ENCODE measurements at places on chromosomes 5 and 9.

DNA sequence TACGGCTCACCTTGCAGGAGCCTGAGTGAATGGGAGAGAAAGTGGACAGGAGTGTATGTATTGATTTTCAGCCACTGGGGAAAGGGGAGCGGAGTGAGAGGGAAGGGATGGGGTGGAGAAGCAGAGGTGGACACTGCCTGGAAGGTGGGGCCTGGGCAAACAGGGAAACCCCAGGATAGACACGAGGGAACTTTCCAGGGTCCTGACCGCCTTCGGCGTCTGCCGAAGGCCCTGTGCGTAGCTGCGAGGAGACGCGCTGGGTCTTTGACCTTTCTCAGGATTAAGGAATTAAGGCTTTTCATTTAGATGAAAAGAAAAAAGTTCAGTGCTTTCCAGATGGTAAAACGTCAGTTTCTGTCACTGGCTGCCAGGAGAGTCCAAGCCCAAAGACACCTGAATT lies 134.6 kb upstream of the RAPGEF1 start:
- no peak for DNase-seq

GRCh38 chr5:109917966-109918365 lies 228.2 kb downstream of the MAN2A1 start:
- DNase-seq: no peak

DNA sequence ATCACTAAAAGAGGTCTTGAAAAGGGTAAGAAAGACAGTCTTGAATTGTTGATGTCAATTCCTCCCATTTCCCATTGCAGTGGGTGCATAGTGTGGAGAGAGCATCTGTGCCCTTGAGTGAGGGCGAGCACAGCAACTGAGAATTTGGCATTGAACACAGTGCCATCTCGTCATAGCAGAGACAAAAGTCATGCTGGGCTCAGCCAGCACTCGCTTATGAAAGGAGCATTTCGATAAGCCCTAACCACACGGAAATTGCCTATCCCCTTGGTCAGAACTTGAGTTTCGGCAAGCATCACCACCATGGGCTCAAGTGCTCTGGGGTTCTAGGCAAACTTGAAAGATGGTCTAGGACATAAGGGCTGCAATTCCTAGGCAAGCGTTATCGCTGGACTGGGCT lies 712.8 kb upstream of the CDH10 start:
- no peak for DNase-seq

- DNase-seq: no peak
These were observed 2.5 kb downstream of the SH3TC2 start for GRCh38 chr5:149060325-149060724.

DNA sequence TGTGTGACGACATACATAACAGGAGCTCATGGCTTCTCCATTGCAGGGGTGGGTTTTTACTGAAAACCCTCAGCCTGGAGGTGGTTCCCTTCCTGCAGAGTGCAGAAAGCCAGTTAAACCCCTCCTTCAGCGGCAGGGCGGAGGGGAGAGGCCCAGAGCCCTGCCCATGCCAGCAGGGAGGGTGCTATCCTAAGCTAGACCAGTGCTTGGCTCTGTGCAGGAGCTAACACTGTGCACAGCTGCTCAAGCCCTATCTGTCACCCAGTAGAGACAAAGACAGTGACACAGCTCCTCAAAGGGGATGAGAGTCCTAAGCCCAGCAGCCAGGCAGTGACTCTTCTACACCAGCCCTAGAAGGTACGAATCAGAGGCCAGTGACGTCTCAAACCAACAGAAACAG lies 70.0 kb upstream of the ZSWIM6 start:
- DNase-seq: no peak

DNA sequence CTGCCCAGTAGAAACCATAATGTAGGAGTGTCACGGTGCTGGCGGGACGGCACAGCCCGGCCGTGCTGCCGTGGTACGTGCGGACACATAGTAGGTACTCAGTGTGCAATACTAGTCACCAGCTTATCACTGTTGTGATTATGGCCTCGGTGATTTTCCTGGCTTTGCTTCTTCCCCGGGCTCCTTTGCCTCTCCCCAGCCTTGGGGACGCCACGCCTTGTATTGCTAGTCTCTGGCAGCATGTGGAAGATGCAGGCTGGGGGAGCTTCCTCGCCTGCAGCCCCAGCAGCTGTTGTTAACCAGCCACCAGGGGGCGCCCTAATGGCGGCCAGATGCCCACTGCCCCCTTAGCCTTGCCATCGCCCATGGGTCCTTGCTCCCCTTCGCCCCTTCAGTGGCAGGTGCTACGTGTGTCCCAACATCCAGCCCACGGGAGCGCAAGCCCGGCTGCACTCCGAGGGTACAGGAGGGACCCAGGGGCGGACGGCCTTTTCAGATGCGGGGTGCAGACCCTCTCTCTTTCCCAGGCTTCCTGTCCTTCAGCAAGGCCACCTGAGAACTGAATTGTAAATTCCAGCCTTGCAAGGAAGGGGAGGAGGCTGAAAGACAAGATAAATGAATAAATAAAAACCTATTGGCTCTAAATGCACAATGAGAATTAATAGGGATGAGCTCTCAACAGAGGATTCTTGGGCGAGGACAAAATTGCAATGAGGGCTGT lies 8.0 kb downstream of the NTNG2 start:
- peak; percentile 46 for DNase-seq

DNA sequence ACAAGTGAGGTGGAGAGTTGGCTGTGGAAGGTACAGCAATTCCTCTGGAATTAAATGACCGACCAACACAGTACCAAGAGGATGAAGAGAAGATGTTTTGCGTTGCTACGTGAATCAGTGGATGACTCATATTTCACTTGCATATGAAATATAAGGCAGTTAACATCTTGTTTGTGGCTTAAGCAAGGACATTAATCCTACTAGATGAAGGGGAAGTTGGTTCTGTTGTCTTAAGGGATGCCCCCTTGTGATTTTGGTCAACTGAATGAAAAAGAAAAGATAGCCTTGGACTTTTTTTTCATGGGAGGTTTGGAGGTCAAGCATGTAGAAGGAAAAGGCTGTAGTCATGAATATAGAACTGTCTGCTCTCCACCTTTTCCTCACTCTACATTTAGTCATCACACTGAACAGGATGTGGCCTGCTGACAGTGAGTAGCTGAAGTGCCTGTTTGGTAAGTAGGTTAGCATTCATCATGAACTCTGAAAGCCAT lies 33.9 kb downstream of the VLDLR start:
- no peak for DNase-seq

GRCh38 chr9:131731644-131732043 lies 8.2 kb downstream of the RAPGEF1 start:
- no peak for DNase-seq

GRCh38 chr9:133664173-133665050 lies 28.2 kb downstream of the DBH start:
- no peak for DNase-seq

DNA sequence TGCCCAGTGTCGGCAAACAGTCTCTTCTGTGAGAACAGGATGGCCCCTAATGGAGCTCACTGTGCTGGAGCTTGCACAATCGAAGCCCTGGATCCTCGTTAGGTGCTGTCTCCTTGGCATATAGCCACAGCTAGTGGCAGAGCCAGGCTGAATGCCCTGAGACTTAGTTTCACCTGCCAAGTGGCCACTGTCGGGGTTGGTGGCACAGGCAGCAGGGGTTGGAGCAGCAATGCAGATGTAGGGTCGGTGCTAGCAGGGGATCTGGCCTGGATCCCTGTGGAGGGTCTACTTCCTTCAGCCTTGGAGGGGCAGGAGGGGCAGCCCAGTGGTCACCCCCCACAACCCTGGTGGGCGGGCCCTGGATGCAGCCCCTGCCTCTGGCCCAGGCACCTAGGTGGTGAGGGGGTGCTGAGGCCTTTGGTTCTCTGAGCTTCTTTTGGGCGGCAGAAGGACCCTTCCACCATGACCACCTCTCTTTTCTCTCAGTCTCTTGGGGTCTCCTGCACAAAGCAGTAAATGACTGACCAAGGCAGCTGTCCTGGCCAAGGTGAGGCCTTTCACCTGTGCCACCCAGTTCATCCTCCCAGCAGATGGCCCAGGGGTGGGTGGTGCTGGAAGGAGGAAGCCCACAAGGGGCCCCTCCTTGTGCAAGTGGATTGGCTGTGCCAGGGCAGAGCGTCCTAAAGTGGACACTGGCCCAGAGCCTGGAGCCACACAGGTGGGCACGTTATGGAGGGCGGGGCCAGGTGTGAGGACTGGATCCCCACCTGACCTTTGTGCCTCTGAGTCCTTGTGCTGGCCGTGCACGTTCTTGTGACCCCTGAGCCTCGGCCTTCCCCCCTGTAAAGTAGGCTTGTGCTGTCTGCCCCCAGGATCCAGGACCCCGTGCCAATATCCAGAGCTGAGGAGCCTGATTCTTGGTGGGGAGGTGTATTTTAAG lies 44.8 kb downstream of the PHF2 start:
- no peak for DNase-seq

DNA sequence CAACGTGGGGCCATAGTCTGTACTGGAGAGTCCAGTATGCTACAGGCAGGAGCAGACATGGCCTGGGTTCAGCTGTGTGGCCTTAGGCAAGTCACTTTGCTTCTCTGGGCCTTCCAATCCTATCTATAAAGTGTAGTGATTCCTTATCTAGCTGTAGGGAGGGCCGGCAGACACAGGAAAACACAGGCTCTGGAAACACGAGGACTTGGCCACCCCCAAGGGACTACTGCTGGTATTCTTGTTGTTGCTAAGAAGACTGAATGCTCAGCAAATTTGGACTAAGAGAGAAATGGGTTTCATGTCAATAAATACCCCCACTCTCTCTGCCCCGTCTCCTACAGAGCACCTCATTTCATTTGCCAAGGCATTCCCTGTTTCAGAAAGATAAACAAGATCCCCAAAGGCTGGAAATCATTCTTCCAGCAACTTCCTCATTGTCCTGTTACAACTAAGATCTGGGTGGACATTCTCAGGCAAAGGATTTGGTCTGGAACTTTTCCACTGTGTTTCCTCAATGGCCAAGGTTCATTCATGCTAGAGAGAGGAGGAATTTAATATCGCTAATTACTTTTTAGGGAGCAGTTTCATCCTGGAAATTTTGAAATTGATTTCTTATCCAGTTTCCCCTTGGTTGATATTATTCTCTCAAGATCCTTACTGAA lies 105.8 kb downstream of the GABBR2 start:
- no peak for DNase-seq

DNA sequence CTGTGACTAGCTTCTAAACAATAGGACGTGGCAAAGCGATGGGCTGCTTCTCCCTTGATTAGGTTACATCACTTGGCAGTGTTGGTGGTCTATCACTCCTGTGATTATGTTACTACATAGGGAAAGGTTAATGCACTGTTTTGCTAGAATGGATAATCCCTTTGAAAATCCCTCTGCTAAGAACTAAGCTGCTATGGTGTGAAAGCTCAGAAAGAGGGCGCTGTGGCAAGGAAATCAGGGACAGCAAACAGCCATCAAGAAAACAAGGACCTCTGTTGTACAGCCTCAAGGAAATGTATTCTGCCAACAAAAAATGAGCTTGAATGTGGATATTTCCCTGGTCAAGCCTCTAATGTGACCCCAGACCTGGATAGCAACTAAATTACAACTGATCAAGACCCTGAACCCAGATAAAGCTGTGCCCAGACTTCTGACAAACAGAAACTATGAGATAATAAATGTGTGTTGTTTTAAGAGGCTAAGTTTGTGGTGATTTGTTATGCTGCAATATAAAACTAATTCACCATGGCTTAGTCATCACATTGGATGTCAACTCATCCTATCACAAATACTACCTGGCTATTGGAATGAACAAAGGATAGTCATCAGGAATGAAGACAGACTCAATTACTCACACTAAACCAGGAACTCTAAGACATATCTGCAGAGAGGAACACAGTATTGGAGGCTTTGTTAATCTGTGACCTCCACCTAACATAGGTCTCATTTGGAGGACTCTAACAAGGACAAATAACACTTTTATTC lies 1215.9 kb downstream of the EFNA5 start:
- no peak for DNase-seq

DNA sequence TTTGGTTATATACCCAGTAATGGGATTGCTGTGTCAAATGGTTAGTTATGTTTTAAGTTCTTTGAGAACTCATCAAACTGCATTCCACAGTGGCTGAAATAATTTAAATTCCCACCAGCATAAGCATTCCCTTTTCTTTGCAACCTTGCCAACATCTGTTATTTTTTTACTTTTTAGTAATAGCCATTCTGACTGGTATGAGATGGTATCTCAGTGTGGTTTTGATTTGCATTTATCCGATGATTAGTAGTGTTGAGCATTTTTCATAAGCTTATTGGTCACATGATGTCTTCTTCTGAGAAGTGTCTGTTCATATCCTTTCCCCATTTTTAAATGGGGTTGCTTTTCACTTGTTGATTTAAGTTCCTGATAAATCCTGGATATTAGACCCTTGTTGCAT lies 435.7 kb upstream of the RIOK2 start:
- no peak for DNase-seq

DNA sequence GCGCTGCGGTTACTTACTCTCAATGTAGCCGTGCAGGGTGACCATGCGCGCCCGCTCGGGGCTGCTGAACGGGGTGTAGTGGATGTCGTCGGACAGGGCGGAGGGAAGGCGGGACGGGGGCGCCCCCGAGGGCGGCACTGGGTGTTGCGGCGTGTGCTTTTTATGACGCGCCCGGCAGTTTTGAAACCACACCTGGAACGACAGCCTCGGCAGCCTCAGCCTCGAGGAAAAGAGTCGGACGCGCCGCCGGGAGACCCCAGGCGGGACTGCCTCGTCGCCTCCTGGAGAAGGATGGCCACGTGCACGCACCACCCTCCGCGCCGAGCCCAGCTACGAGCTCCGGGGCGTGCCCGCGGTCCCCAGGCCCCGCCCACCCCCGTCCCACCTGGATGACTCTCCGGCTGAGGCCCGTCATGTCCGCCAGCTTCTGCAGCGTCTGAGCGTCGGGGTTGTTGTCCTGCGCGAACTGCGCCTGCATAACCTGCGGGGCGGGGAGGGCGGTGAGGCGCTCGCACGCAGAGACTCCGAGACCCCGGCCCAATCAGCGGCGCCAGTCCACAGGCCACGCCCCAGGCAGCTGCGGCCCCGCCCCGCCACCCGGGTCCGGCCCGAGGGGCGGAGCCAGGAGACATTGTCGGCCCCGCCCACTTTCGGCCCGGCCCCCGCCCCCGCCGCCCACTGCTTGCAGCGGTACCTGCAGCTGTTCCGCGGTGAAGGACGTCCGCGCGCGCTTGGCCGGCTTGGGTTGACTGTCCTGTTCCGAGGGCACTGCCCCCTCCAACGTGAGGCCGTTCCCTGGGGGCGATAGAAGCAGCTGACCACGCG lies 15.0 kb downstream of the LHX6 start:
- peak; percentile 87 for DNase-seq

DNA sequence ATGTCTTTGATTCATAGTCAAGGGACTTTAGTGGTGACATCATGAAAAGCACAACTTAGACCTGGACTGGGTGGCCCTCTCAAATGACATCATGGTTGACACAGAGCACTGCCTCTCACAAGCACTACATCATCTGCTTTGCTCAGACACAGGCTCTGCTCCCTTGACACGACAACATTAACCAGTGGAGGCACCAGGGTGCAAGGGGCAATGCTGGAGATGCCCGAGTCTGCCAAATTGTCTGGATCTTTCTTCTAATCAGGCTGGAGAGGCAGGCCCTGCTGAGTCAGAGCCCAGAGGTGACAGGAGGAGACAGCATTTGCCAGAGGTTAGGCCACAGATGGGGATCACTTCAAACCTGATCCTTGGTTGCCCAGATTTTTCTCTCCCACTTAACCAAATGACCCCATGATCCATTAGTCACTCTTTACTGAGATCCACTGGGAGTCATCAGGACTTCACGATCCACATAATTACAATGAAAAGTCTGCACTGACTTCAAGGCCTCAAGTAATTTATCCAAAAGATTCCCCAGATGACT lies 174.4 kb downstream of the SLIT3 start:
- no peak for DNase-seq

GRCh38 chr9:96062031-96062430 lies 186.5 kb downstream of the ERCC6L2 start:
- DNase-seq: no peak

- DNase-seq: no peak
These were observed 208.1 kb upstream of the PIK3R1 start for GRCh38 chr5:68007451-68007850.
